AML-193 (cell line): ENCODE measurements at places on chromosomes 11 and 22.
A peak's percentile ranks its signal among the peaks of the same experiment; 100 is the strongest.

DNA sequence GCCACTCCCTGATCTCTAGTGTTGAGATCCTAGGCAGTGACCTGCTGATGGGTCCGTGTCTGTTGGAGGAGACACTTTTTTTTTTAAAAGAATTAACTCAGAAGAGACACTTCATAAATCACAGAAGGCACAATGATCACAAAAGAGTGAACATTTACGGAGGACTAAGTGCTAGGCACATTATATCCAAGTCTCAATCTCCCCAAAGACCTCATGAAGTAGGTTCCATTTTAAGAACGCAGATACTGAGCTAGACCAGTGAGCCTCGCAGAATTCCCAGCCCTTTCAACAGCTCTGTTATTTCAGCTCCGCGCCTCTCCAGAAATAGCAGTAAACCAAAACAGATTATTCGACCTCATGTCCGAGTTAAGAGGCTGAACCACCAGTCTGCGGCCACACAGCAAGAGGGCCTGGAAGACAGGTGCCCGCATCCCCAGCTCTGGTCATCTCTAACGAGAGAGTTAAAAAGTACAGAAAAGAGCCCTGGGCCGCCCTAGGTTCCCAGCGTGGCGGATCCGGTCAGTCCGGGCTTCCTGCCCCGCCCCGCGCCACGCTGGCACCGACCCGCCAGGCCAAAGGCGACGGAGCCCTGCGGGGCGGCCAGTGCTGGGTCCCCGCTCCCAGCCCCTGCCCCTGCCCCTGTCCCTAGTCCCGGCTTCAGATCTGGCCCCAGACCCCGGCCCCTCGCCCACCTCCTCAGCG, 612 bp downstream of the XBP1 start:
- no peak for DNase-seq

- no peak for DNase-seq
These were observed 323.7 kb downstream of the LUZP2 start for GRCh38 chr11:24820541-24820940.

DNA sequence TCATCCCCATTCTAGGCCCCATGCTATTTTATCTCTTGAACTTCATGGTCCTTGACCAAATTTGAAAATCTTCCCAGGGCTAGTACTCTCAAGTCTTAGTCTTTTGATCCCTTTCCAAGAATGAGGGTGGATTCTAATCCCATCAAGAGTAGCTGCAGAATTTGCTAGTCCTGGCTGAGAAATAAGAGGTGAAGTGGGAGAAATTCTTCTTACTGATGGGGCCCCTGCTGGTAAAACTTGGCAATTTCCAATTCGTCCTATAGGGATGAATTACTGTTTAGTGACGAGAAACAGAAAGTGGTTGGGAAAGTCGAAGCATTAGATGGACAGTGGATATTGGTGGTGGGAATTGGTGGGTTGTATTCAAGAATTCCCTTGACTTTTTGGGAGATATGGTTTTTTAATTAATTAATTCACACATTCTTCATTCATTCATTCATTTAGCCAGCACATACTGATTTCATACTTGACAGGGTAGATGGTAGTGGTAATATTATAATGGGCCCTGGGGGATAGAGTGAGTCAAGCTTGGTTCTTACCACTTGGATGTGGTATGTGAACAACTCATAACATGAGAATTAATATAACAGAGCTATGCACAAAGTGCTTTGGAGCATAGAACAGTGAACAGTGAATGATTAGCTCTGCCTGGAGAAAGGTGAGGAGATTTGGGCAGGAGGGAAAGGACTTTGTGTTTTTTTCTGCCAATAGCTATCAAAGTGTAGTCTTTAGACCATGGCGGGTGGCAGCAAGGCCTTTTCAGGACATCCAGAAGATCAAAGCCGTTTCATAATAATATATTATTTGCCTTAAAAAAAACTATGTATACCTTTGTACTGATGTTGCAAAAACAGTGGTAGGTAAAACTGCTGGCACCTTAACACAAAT, 103.8 kb downstream of the STIM1 start:
- DNase-seq: no peak

DNA sequence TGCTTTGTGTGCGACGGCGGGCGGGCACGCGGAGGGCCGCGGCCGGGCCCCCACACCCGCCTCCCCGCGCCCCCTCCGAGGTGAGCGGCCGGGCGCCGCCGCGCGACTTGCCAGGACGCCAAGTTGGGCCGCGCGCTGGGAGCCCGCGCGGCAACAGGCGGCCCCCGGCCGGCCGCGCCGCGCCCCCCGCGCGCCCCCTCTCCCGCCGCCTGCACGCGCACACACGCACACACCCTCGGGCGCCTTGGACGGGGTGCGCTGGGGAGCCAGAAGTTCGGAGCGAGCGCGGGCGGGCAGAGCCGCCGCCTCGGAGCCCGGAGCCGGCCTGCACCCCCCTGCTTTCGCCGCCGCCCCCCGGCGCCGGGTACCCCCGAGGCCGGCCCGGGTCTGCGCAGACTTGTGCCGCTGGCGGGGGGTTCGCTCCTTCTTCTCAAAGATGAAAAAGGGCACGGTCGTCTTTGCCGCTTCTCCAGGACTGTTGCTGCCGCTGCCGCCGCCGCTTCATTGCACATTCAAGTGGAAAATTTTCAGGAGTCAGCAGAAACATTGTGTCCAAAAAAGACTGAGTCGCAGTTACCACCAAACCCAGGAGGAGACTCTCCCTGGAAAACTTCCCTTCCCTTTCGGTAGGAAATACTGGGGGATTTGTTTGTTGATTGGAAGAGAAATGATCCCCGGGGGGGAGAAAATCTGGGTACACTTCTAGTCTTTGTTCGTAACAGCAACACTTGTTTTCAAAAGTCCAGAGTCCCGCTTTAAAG, 895 bp downstream of the TEAD1 start:
- no peak for DNase-seq

GRCh38 chr11:59769111-59769510, 13.9 kb downstream of the STX3 start:
- DNase-seq: no peak

- DNase-seq: peak; percentile 58
These were observed 14.9 kb upstream of the MS4A4A start for GRCh38 chr11:60265373-60266214.

DNA sequence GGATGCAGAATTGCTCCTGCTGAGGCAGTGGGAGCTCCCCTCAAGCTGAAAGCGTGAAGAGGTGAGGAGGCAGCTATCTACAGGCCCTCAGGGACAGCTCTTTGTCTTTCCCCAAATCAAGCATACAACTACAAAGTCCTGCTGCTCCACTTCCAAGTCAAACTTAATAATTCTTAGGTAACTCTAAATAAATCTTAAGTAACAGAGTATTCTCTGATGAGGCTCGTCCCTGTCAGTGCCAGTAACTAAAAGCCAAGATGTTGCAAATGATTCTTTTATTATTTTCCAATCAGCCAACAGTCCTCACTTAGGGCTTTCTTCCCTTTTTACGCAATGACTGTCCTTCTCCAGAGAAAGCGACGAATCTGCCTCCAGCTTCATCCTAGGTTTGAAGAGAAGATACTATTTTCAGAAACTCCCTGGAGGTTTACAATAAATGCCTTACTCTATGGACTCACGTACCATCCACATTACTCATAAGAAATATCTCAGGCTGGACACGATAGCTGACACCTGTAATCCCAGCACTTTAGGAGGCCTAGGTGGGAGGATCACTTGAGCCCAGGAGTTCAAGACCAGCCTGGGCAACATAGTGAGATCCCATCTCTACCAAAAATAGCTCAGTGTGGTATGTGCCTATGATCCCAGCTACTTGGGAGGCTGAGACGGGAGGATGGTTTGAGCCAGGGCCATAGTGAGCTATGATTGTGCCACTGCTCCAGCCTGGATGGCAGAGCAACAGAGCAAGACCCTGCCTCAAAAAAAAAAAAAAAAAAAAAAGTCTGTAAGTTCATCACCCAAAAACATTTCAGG, 3.1 kb upstream of the C22orf39 start:
- no peak for DNase-seq

GRCh38 chr11:132357811-132358572, 987.6 kb downstream of the NTM start:
- DNase-seq: no peak

GRCh38 chr22:19846620-19847344, 7.9 kb downstream of the GNB1L start:
- DNase-seq: no peak

DNA sequence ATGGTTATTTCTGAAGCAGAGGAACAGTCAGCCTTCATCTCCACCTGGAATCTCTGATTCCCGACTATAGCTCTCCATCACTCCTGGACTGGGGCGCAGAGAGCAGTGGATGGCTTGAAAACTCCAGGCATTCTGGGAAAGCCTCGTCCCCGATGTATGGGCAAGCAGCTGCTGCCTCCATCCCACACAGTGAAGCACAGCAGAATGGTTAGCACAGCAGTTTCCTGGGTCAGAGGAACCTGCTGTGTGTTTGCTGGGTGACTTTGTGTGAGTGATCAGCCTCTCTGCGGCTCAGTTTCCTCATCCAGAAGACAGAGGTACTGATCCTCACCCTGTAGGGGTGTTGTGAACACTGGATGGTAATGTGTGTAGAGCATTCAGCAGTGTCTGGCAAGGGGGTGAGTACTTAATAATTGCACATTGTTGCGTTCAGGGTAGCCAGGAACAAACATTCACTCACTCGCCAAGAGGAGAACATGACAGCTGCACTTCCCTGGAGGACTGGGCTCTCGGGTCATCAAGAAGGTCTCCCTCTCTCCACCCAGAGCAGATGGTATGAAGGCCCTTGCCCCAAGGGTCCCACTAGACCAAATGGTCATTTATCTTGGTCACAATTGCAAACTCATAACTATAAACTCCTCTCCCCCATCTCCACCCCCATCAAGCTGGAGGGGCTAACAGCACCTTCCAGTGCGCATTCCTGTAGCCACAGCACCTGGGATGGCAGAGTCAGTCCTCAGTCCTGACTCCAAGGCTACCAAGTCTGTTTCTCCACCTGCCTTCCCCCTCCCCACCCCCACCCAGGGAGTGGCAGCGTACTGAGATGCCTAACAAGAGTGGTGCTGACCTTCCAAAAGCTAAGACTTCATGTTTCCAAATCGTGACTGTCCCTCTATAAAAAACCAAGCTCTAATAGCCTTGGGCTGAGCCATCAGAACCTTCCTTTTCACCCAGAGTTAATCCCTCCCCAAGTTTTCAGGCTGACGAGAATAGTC, 1.5 kb upstream of the CHST1 start:
- DNase-seq: no peak

GRCh38 chr22:43226377-43227238, 39.7 kb upstream of the TTLL12 start:
- no peak for DNase-seq

GRCh38 chr11:60251485-60252212, 8.7 kb upstream of the MS4A4E start:
- peak; percentile 40 for DNase-seq

DNA sequence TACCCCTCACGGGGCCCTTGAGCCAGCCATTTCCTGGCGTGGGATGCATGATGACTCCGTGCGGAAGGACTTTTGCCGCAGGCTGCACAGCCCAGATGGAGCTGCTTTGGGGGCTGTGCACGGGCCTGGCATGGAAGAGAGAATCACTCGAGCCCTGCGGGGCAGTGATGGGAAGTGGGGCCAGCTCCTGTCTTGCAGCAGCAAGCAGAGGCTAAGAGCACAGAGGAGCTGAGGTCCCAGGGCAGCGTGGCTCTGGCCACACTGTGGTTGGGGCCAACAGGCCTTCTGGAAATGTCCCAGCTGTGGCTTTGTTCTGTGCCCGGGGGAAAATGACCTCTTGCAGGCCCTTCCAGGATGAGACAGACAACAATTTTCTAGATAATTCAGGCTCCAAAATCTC, 92.7 kb upstream of the TIMP3 start:
- no peak for DNase-seq

- DNase-seq: no peak
These were observed 223.1 kb downstream of the TMEM135 start for GRCh38 chr11:87260811-87261210.

- peak; percentile 6 for DNase-seq
These were observed 112.3 kb downstream of the TMPRSS5 start for GRCh38 chr11:113593698-113594308.

GRCh38 chr11:18768472-18768901, 23.1 kb downstream of the PTPN5 start:
- no peak for DNase-seq

GRCh38 chr11:69106031-69106811, 49.5 kb upstream of the SMIM38 start:
- no peak for DNase-seq

- no peak for DNase-seq
These were observed 1680.6 kb upstream of the RAG2 start for GRCh38 chr11:38278457-38279141.

- DNase-seq: peak; percentile 72
These were observed 55.9 kb downstream of the BMAL1 start for GRCh38 chr11:13333456-13333957.

DNA sequence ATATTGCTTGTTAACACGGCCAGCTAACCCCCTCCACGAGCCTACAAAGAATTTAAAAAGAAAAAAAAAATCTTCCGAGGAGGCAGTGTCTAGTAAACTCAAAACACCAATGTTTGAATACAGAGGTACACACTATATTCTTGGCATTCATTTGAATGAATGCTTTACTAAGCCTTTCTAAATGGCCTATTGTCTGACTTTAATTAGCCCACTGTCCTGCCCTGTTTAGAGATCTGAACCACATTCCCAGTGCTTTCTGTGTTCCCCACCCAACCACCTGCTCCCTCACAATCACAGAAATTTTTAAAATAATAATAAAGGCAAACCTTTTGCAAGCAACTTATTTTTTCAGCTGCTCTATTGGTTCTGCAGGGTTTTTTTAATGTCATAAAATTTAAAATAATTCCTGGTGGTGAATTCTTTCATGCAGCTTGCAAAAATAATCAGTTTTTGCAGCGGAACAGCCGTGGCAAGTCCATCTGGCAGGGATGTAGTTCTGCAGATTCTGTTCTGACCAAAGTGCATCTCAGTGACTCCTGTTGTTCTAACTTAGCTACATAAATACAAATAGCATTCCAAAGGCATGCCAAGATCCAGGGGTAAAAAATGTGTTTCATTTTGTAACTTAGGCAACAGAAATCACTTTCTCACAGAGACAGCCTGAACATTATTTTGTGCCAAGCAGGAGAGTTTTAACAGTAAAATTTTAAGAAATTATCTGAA, 23.8 kb downstream of the POU2AF2 start:
- no peak for DNase-seq

GRCh38 chr11:128476729-128477128, 110.6 kb downstream of the ETS1 start:
- DNase-seq: no peak

DNA sequence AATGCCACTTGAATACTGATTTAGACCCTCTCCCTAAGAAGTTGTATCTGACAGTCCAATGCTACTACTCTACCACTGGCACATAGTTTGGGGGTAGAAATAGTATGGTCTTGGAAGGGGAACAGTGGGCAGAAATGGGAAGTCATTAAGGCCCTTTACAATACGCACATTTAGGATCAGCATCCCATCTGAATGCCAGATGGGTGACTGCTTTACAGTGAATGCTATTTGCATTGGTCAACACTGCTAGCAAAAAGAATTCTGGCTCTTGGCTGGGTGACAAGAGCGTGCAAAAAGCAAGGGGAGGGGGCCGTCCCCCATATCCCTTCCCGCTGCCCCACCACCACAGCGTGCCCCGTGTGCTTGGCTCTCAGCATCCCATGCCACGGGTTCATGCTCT, 104.7 kb upstream of the BID start:
- no peak for DNase-seq
